Testis (tissue), 5 donors: ENCODE measurements at places on chromosomes 2 and 18. TPM values are rescaled to one million over a fixed set of nuclear protein-coding genes. Genes with fewer than 3 reads are reported as not detected.

Gene GULP1
- 76.2 TPM for polyA plus RNA-seq

GRCh38 chr2:112092286-112093041, 37.4 kb downstream of the TMEM87B start:
- no peaks in the 10 kb centered on the region for H3K36me3 ChIP-seq
- no peaks in the 10 kb centered on the region for H3K4me1 ChIP-seq
- no peak overlapping the region for H3K27ac ChIP-seq
- DNase-seq, result no peak

- H3K36me3 ChIP-seq, result no peaks in the 10 kb centered on the region
- H3K4me3 ChIP-seq, result no peak overlapping the region
- H3K27ac ChIP-seq, result no peak overlapping the region
- DNase-seq, result no peak
- no peaks in the 10 kb centered on the region for H3K4me1 ChIP-seq
Observed at GRCh38 chr2:171667041-171667440, 20.2 kb upstream of the DYNC1I2 start.

DNA sequence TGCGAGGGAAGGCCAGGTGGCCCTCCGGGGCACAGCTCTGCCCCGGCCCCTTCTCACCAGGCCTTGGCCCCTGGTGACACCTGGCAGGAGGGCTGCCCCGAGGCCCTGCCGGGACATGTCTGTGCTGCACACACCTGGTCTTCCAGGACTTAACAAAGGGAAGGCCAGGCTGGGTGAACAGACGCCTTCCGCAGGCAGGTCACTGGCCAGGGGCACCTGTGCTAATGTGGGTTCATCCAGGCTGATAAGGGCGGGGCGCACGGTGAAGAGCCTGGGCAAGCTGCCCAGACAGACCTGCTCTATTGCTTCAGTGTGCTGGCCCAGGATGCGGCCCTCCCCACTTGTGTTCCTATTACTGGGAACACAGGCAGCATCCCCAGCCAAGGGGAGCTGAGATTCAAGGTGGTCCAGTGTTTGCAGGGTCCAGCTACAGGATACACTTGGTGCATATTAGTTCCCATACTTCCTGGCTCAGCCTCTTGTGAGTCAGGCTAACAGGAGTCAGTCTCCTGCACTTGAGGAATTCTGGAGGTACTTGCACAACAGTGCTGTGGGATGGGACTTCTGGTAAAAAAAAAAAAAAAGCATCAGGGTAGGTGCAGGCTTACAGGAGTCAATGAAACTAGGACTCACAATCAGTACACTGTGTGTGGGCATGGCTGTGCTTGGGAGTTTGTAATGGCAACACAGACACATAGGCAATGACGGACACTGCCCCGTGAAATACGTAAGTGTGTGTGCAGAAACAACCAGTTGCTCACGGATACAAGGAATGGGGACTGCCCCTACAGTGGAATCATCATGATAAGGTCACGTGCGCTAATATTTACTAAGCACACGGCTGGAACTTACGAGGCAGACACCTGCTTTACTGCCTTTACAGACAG, 261.4 kb downstream of the TWIST2 start:
- DNase-seq, result no peak
- H3K27me3 ChIP-seq, result no peaks in the 10 kb centered on the region
- H3K4me1 ChIP-seq, result peaks cover 33% of the 10 kb centered on the region
- no peak overlapping the region for H3K4me3 ChIP-seq

DNA sequence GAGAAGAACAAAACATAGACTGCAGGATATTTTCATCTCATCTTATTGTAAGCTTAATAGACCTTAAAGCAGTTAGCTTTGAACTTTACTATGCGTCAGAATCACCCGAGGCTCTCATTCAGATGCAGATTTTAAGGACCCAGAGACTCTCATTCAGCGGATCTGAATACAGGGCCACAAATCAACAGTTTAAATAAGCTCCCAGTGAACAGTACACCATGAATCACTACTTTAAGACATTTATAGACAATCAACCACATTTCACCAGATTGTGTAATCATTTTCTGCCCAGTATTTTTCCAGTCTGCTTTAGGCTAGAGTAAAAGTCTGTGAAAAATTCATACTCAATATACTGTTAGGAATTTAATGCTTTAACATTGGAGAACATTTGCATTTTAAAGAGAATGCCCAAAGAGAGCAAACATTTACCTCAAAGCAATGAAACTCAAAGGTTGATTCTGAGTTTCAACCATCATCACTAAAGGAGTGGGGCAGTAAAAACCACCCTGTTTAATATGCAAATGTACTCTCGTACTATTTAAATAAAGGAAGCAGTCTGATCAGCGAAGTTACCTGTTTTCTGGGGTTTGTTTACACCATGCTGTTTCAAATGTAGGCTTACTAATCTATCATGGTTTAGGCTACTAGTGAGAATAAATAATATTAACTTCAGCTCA, 11.0 kb upstream of the ALPK2 start:
- no peaks in the 10 kb centered on the region for H3K27me3 ChIP-seq
- no peak for DNase-seq
- no peaks in the 10 kb centered on the region for H3K4me1 ChIP-seq
- no peaks in the 10 kb centered on the region for H3K36me3 ChIP-seq
- no peak overlapping the region for H3K4me3 ChIP-seq
- no peak overlapping the region for H3K27ac ChIP-seq

DNA sequence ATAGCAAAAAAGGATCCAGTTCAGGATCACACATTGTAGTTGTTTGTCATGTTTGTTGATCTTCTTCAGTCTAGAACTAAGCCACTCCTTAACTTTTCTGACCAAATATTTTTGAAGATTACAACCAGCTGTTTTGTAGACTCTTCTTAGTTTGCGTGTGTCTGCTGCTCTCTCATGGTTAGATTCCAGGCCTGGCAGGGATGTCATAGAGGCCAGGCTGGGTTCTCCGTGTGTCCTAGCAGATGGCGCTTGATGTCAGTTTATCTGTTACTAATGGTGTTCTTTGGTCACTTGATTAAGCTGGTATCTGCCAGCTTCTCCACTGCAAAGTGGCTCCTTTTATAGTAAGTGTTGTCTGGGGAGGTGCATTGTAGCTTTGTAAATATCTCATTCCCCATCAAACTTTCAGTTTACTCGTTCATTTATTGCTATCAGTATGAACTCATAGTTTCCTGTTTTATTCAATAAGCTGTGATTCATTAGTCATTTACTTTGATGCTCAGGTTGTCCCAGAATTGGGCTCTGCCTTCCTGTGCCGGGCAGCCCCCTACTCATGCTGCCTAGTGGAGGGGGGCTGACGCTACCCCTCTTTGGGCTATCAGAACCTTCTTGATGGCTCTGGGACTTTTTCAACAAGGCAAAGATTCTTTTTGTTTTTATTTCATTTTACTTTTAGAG, 42.1 kb downstream of the GRHL1 start:
- no peak overlapping the region for H3K4me3 ChIP-seq
- H3K36me3 ChIP-seq, result no peaks in the 10 kb centered on the region
- no peaks in the 10 kb centered on the region for H3K27me3 ChIP-seq
- H3K4me1 ChIP-seq, result peaks cover 7% of the 10 kb centered on the region
- no peak overlapping the region for H3K27ac ChIP-seq

DNA sequence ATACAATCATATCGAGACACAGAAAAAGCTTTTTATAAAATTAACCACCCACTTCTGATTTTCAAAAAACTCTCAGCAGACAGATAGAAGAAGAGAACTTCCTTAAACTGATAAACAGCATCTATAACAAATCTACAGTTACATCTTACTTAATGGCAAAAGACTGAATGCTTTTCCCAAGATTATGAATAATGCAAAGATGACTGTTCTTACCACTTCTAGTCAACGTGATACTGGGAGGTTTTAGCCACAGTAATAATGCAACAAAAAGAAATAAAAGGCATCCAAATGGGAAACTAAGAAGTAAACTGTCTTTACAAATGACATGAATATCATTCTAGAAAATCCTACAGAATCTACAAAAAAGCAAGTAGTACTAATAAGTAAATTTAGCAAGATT, 58.0 kb upstream of the TMEM247 start:
- H3K36me3 ChIP-seq, result no peaks in the 10 kb centered on the region
- no peak for DNase-seq
- H3K4me3 ChIP-seq, result no peak overlapping the region
- no peak overlapping the region for H3K27ac ChIP-seq

Gene QPCT
- polyA plus RNA-seq, result 5.6 TPM

Gene SULT1C4
- 1.1 TPM for polyA plus RNA-seq

GRCh38 chr2:5824126-5824525, 131.9 kb downstream of the SOX11 start:
- no peaks in the 10 kb centered on the region for H3K27me3 ChIP-seq
- H3K36me3 ChIP-seq, result no peaks in the 10 kb centered on the region
- no peak overlapping the region for H3K4me3 ChIP-seq
- H3K27ac ChIP-seq, result no peak overlapping the region
- no peak for DNase-seq

DNA sequence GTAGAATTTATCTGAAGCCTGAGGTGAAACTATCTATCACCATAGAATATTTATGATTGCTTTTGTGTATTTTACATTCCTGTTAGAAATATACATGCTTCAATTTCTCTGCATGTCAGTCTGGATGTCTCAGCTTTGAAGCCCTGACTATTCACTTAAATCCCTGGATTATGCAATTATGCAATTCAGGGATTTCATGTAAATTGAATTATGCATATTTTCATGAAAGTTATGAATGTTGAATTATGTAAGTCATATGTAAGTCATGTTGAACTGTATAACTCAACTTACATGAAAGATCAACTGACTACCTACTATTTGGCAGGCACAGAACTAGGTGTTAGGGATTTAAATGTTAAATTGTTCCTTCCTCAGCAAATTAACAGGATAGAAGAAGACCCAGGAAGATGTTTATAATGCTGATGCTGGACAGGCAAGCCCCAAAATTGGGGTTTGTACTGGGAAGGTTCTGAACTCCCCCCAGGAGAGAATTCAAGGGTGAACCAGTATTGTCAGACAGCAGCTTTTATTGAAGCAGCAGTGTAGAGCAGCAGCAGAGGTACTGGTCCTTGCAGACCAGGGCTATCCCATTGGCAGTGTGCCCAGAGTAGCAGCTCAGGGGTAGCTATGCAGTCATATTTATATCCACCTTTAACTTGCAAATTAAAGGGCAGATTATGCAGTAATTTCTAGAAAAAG, 236.5 kb downstream of the ZNF804A start:
- H3K4me3 ChIP-seq, result no peak overlapping the region
- no peaks in the 10 kb centered on the region for H3K36me3 ChIP-seq
- H3K27ac ChIP-seq, result no peak overlapping the region
- no peaks in the 10 kb centered on the region for H3K4me1 ChIP-seq
- no peaks in the 10 kb centered on the region for H3K27me3 ChIP-seq

Gene DAW1
- 105 TPM for polyA plus RNA-seq

GRCh38 chr2:123644053-123644452, 381.0 kb upstream of the CNTNAP5 start:
- H3K4me3 ChIP-seq, result no peak overlapping the region
- no peaks in the 10 kb centered on the region for H3K4me1 ChIP-seq
- H3K36me3 ChIP-seq, result no peaks in the 10 kb centered on the region
- no peak overlapping the region for H3K27ac ChIP-seq

Gene PLA2R1
- 3.4 TPM for polyA plus RNA-seq

- no peak overlapping the region for H3K27ac ChIP-seq
- no peaks in the 10 kb centered on the region for H3K27me3 ChIP-seq
- DNase-seq, result no peak
Observed at GRCh38 chr2:235324324-235324723, 169.5 kb upstream of the AGAP1 start.

DNA sequence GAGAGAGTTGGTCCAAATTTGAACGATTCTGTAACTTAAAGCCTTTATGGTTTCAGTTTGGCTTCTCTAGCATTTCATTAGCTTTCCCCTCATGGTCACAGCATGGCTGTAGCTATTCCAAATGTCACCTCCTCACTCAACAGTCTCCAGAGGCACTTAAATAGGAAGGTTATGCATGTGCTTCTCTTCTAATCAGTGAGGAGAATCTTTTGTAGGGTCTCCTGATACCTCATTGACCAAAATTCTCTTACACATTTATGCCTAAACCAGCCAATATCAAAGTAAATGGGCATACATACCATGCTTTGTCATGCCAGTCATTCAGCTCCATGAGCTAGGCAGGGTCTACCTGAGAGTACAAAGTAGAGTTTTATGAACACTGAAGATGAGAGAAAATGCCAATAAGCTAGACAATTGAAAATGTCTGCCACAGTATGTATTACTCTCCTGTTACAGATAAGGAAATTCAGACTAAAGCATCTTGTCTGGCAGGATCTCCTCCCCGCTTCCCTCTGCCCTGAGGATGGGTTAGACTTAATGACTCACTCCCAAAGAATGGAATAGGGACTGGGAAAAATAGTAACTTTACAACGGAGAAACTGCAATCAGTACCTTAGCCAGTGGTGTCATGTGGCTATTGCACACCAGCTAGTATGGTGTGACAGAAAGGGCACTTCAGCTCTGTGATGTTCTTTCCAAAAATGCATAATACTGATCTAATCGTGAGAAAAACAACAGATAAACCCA, 15.4 kb downstream of the DSG2 start:
- H3K4me3 ChIP-seq, result no peak overlapping the region
- DNase-seq, result no peak
- no peaks in the 10 kb centered on the region for H3K36me3 ChIP-seq
- no peaks in the 10 kb centered on the region for H3K27me3 ChIP-seq
- no peaks in the 10 kb centered on the region for H3K4me1 ChIP-seq

DNA sequence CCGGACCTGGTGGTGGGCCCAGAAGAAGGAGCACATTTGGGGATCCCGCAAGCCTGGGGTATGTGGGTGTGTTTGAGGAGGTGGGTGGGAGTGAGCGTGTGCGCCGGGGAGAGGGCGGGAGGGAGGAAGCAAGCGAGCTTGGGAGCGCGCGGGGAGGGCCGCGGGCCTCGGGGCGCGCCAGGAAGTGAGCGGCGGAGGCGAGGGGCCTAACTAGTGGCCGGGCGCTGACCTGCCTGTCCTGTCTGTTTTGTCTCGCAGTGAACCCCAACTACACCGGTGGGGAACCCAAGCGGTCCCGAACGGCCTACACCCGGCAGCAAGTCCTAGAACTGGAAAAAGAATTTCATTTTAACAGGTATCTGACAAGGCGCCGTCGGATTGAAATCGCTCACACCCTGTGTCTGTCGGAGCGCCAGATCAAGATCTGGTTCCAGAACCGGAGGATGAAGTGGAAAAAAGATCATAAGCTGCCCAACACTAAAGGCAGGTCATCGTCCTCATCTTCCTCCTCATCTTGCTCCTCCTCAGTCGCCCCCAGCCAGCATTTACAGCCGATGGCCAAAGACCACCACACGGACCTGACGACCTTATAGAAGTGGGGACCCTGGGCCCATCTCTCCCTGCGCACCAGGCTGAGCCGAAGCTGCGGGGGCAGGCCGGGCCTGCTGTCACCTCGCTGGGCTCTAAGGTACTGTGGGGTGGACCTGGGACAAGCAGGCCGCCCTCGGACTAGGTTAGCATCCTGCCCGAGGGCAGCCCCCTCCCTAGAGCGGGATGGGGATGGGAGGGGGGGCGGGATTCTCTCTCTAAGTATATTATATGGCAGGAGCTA, 1.2 kb downstream of the HOXD4 start:
- DNase-seq, result no peak
- peak overlapping the region; percentile 63 for H3K27ac ChIP-seq
- no peaks in the 10 kb centered on the region for H3K27me3 ChIP-seq
- H3K4me3 ChIP-seq, result peak overlapping the region; percentile 6

Gene LYPD1
- 11.2 TPM for polyA plus RNA-seq

- H3K4me3 ChIP-seq, result no peak overlapping the region
- H3K4me1 ChIP-seq, result no peaks in the 10 kb centered on the region
- no peaks in the 10 kb centered on the region for H3K27me3 ChIP-seq
- H3K27ac ChIP-seq, result no peak overlapping the region
- no peak for DNase-seq
- no peaks in the 10 kb centered on the region for H3K36me3 ChIP-seq
Observed at GRCh38 chr18:8368512-8369217, 240.6 kb upstream of the RAB12 start.

Gene COL5A2
- 24.7 TPM for polyA plus RNA-seq

Gene CYP26B1
- polyA plus RNA-seq, result 31.6 TPM

Gene SRD5A2
- polyA plus RNA-seq, result 1.8 TPM

Gene HOXD13
- polyA plus RNA-seq, result 0.36 TPM
